T-helper 1 cell (primary cell): ENCODE measurements at places on chromosomes 16 and 17.

DNA sequence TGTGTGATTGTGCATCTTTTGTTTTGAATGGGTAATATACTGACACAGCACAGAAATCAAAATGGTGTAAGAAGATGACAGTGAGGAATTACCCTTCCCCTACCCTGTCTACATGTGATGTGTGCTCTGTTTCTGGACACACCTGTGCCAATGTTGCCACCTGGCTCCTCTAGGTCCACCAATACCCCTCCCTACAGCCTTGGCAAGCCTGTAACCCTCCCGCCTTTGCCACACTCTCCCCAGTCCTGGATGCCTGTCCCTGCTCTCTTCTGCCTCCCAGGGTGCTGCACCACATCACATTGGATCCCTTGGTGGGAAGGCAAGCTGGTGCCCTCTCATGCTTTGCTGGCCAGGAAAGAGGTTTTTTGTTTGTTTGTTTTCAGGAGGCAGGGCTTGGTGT is 289.5 kb upstream of the N4BP1 start:
- DNase-seq: no peak

DNA sequence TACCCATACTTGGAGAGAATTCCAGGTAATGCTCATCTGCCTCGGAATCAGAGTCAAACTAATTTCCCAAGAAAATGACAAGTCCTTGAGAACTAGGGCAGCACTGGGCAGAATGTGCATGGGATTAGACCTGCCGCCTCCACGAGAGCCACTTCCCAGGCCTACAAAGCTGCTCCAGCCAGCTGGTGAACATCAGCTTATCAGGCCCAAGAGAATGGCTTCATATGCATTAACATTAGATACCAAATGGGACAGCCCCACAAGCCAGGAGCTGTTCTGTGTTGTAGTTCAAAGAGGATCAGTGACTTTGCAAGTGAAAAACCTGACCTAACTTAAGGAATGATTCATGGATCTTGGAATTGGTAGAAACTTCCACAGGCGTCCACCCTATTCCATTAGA is 203.3 kb downstream of the CYLD start:
- DNase-seq: no peak

- DNase-seq: no peak
Observed at GRCh38 chr16:26583803-26584202, 482.9 kb upstream of the C16orf82 start.

DNA sequence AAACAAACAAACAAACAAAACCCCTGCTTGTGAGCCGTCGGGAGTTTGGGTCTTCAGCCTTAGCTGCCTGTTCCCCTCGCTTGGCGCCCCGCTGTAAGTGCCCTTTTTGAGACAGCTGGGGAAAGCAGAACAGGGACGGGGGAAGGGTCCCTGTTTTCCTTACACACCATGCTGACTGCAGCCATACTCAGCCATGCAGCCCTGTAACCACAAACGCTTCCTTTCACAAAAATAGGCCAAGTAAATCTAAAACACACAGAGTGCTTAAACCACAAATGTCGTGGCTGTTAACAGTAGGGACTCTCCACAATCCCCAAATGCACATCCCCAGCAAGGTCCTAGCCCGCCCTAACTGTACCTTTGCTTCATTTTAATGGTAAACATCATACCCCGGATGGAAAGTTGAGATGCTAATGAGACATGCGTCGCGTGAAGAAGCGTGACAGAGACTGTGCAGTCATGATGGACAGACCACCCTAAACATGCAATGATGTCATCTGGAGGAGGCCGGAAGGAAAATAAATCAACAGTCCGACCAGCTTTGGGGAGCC is 129.9 kb downstream of the MGAT5B start:
- DNase-seq: peak; percentile 96

- DNase-seq: no peak
Observed at GRCh38 chr16:27214084-27214961, 11.0 kb downstream of the KDM8 start.

GRCh38 chr17:78227455-78227916 is 3.9 kb upstream of the TMEM235 start:
- DNase-seq: no peak

GRCh38 chr16:381012-381788 is 578 bp downstream of the PGAP6 start:
- DNase-seq: no peak

- no peak for DNase-seq
Observed at GRCh38 chr17:79330229-79330628, 255.6 kb downstream of the ENGASE start.

- DNase-seq: no peak
Observed at GRCh38 chr17:39736319-39737165, 1.2 kb upstream of the GRB7 start.

- DNase-seq: no peak
Observed at GRCh38 chr16:27547134-27547533, 2.6 kb downstream of the GTF3C1 start.

DNA sequence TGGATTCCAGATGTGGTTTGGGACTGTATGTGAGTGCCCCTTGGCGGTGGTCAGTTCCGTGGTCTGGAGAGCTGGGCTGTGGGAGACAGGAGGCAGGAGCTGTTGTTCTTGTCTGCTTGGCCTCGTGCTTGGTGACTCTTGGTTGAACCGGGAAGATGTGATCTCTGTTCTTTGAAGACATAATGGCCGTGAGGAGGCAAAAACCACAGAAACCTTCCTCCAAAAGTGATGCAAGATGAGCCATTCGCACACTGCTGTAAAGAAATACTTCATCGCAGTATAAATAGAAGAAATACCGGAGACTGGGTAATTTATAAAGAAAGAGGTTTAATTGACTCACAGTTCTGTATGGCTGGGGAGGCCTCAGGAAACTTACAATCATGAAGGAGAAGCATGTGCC is 128.8 kb downstream of the RAP1GAP2 start:
- no peak for DNase-seq

DNA sequence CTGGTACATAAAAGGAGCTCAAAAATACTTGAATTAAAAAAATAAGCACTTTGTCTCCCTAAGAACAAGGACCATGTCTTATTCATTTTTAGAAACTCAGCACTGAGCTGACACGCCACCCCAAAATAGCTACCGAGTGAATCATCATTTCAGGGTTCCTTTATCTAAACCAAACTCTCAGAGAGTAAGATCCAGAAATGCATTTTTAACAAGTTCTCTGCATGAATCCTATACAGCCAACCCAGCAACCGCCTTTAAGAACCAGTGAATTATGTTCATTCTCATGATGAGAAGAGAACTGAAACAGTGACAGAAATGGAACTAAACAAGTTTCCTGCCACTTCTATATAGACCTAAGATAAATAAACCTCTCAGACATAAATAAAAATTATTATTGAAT is 8.7 kb downstream of the C16orf87 start:
- peak; percentile 71 for DNase-seq

- no peak for DNase-seq
Observed at GRCh38 chr17:14552306-14552705, 251.4 kb downstream of the HS3ST3B1 start.

DNA sequence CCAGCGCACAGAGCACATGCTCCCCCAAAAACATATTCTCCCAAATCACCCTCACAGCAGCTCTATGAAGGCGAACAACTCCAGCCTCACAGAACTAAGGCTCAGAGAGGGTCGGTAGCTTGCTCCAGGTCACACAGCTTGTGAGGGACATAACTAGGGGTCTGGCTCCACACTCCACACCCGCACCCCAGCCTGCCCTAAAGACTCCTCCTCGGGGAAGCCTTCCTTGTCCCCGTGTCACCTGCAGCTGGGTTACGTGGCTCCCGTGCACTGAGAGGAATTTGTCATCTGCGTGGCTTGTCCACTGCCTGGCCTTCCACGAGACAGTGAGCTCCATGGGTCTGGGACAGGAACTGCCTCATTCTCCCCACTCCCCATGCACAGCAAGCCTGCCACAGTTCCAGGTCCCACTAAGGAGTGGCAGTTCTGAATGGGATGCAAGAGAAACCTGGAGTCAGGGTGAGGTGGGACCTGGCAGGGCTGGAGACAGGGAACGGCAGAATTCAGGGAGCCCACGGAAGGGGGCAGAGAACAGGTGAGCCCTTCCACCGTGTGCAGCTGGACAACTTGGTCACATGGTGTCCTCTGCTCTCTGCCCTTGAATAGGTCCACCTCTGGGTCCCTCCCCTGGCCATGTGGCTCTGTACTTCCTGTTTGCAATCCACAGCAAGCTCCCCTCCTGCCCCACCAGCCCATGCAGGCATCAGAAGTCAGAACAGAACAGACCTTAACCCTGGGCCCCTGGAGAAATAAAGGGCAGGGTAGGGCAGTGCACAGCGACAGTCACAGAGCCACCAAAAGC is 27.4 kb downstream of the TNFRSF13B start:
- no peak for DNase-seq

- no peak for DNase-seq
Observed at GRCh38 chr17:3008336-3009288, 54.8 kb downstream of the OR1D5 start.

DNA sequence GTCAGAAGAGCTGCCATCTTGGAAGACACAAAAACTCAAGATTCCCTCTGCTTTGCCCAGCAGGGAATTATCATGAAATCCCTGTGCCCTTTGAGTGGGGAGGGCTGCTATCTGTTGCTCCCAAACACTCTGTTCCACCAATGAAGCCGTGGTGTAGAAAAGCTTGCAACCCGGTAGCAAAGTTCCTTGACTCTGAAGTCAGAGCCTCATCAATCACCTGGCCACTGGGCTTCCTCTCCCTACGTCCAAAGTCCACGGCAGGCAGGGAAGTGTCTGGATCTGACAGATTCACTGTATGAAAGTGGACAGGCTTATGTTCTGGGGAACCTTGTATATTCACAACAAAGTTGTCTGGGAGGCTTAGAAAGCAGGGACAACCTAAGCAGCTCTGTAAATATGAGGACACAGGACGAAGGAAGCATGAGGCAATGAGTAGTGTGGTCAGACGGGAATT is 343.3 kb downstream of the SLC39A11 start:
- DNase-seq: no peak

GRCh38 chr17:66135896-66136295 is 56.0 kb downstream of the CEP112 start:
- no peak for DNase-seq
